CD4-positive, alpha-beta T cell treated with Interferon alpha-2 for 1 hour (primary cell): ENCODE measurements at places on chromosomes 6 and 20.

GRCh38 chr20:32474009-32474716, 111.0 kb downstream of the NOL4L start:
- DNase-seq = no peak

DNA sequence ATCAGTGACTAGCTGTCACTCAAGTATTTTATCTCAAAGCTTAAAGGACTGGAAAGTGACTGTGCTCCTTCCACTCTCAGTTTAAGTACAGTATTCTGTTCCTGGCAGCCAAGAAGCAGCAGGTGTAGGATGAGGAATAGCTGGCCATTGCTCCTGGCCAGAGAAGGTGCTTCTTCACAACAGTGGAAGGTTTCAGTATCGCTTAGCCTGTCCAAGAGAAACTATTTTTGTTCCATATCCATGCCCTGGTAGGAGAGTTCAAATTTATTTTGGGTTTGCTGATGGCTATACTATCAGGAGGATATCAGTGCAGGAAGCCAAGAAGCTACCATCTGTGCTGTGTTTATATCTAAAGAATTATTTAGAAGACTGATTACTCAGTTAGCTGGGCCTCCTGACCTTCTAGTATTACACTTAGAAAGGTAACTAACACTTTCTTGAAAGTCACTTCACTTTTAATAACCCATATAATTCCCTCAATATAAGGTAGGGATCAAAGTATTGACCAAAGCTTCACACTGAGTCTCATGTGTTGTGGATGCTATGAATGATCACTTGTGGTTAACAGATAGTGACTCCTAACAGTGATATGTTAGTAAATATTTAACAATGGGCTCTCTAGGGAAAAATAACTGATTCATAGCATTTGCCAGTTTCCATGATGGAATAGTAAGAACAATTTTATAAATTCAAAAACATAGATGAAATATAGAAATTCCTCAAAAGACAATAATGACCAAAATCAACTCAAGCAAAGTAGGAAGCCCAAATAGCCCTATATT, 99.9 kb downstream of the AIG1 start:
- DNase-seq = no peak

DNA sequence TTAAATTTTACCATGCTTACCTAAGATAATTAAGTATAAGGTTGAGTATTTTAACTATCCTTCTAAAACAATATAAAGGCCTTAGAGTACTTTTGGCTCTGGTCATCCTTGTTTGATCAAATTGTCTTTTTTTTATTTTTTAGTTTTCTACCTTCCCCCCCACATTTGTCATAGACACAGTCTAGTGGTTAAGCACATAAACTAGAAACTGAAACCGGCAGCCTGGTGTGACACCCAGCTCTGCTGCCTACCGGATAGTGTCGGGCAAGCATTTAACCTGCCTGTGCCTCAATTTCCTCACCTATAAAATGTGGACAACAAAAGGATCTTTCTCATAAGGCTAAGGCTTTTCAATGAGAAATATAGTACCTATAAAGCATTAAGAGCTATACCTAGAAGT, 21.6 kb upstream of the TULP4 start:
- peak; percentile 76 for DNase-seq

GRCh38 chr6:116536216-116536621, 9.3 kb downstream of the TRAPPC3L start:
- DNase-seq = no peak

DNA sequence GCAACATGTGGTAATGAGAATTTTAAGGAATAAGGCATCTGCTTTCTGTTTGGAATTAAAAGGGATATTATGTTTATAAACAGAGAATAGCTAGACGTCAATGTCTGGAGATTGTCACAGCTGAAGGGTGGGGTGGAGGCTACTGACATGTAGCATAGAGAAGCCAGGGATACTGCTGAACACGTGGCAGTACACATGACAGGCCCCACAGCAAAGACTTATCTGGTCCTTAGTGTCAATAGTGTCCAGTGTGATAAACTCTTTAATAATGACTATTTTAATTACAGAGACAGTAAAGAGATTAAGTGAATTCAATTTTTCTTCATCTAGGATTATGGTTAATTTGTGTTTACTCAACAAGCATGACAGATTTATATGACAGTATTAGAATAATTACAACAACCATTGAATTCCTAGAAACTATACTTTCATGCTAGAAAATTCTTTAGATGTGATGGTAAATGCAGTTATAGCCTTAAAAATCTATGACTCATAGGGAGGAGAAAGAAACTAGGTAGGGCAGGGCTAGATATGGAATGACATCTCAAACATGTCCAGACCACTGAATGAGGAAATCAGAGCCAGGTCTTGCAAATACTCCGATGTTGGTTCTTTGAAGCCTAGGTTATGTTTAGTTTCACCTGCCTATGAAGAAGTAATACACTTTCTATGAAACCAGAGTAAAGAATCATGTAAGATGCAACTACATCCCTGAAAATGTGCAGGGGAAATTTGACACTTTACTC, 399.5 kb downstream of the PHF3 start:
- DNase-seq = no peak

DNA sequence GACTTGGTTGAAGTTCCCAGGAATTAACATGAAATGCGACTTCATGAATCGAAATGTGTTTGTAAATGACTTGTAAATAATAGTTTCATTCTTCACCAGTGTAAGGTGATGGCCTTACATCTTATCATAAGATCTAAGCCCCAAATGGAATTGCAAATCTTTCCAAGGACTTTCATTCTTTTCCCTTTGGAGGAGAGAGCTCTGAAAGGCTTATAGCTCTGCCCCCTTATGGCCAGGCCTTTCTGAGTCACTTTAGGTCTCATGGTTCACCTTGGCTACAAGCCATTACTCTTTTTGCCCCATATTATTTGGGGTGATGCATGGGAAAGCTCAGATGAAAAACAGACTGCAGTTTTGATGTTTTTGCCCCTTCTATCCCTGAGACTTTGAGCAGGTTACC, 209.1 kb upstream of the BMP2 start:
- no peak for DNase-seq

- no peak for DNase-seq
Observed at GRCh38 chr6:111754423-111754822, 118.8 kb downstream of the FYN start.

- no peak for DNase-seq
Observed at GRCh38 chr6:43874814-43875590, 105.0 kb downstream of the VEGFA start.

GRCh38 chr20:1955217-1955616, 38.6 kb downstream of the PDYN start:
- no peak for DNase-seq

DNA sequence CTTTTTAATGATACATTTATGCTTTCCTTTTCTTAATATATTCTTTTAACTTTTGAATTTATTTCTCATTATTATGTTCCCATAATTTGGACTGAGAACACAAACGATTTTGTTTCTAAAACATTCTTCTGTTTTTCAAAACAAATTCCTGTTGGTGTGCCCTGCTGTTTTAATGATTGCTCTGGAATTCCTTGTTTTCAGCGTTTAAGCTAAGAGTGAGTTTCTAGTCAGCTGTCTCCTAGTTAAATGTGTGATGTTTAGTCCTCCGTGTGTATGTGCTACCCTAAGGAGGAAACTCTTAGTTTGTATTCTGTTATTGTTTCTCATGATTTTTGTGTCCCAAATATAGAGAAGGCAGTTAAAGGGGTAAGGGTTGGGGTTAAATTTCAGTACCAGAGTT, 306.1 kb upstream of the RGS17 start:
- DNase-seq = no peak

- DNase-seq = no peak
Observed at GRCh38 chr6:80319196-80319595, 212.7 kb downstream of the BCKDHB start.

DNA sequence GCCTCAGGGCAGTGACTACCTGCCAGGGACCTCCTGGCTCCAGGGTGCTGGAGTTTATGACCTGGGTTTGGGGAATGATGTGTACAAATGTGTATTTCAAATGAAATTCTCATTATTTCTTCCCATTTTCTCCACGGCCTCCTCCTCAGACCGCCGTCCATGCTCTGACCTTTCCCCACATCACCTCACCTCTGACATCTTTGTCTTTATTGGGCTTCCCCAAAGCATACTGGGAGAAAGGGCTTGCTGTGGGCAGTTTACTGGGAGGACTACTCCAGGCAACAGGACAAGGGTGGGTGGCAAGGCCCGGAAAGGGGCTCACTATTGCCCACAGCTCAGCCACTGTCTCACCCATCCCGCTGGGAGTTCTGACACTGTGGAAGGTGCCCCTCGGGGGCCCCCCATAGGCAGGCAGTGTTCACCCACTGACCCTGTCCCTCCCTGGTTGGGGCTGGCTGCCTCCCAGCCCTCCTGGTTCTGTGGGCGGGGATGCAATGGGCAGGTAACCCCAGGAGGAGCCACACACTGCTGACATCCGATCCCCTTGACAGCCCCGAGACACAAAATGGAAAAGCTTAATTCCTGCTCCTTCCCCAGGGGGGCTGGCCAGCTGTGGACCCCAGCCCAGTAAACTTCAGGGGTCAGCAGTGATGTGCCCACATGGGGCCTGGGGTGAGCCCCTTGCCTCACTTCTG, 39.8 kb upstream of the CST7 start:
- DNase-seq = no peak

DNA sequence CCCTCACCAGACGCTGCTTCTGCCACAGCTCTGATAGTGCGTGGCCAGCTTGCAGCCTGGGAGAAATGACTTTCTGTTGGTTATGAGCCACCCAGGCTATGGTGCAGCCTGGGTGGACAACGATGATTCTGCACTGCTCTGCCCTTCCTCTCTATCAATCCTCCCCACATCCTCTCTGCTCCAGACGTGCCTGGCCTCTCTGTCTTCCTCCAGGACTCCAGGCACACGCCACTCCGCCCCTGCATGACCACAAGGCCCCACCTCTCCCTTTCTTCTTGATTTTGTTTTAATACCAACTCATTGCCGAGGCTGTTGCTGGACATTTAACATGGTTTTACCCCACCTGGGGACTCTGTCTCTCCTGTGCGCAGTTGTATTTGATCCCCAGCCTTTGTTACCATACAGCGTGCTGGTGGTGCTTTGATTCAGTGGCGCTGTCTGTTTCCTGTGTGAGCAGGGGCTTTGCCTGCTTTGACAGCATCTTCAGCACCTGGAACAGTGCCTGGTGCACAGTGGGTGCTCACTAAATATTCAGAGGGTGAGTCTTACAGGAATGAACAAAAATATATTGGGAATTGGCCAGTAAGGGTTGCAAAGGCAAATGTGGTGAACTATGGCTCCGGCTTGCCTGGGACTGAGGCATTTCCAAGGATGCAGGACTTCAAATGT, 280.9 kb downstream of the CDH26 start:
- DNase-seq = no peak

GRCh38 chr20:17273717-17274116, 46.9 kb downstream of the PCSK2 start:
- no peak for DNase-seq

DNA sequence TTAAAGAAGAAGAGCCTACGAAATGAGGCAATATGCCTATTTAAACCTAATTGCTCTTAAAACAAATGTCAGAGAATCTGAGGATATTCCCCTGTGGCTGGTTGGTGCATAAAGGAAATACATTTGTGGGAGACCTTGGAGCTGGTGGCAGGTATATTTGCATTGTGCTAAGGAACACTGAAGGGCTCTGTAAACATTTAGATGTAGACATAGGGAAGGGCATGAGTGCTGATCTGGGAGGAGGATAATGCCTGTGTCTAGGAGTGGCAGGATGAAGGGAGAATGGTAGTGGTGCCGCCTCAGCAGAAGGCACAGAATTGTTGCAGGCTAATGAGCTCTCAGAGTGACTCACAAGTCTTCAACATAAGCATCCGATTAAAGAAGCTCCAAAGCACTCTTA, 85.8 kb downstream of the CD164 start:
- DNase-seq = no peak

GRCh38 chr6:170174771-170175643, 115.9 kb downstream of the DLL1 start:
- DNase-seq = no peak

GRCh38 chr6:112680091-112680490, 333.0 kb downstream of the RFPL4B start:
- DNase-seq = no peak

DNA sequence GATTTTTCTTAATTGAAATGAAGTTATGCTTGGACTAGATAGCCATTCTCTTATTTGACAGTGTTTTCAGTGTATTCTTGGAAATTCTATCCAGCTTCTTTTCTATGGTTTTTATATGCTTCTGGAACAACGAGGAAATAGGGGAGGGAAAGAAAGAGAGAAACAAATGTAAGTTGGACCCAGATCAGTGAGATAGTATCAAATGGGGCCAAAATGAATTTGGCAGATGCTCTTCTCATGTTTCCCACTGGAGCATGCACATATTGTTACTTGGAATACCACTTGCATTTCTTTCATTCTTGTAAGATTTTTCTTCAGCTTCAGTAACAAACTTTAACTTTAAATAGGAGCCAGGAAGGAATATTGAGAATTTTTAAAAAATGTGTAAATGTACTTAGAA, 312.3 kb downstream of the PRL start:
- DNase-seq = no peak

GRCh38 chr20:32829311-32830005, 9.7 kb downstream of the MAPRE1 start:
- no peak for DNase-seq
